HAP-1 (cell line): ENCODE measurements at places on chromosomes 5 and 9.

GRCh38 chr5:57566914-57567313 is 84.3 kb upstream of the ACTBL2 start:
- no peak for DNase-seq

GRCh38 chr5:170338291-170338690 is 40.7 kb upstream of the LCP2 start:
- no peak for DNase-seq

DNA sequence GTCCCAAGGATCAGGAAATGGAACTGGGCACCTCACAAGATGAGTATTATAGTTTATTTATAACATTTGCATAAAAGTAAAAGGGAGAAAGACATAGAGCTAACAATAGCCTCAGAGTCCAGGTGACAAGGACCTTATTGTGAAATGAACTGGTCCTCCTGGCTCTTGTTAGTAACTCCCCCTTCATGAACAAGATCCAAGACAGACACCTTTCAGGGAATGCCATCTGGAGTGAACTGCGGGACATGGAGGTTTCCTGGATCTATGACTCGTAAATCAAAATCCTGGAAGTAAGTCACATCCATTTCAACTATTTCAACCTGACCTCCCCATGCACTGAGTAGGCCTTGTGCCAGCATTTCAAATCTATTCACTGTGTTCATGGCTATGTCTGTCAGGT is 129.5 kb upstream of the GAS1 start:
- no peak for DNase-seq

DNA sequence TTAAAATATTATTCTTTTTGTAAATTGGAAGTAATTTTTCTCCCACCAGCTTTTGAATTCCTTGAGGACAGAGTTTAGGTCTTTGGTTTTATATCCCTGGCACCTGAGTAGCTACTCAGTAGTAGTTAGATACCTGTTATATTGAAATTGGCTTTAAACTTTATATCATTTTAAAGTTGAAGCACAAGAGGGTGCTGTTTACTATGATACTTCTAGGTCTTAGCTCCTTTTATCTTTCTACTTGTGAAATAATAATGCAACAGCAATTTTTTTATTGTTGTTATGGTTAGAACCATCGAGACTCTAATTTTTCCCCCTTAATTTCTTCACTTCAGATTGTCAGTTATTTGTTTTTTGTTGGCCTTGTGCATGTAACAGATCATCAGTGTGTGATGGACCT is 46.3 kb downstream of the AP3S1 start:
- DNase-seq: no peak

- DNase-seq: no peak
These were observed 262.9 kb upstream of the DMAC1 start for GRCh38 chr9:8062459-8062858.

GRCh38 chr9:106456581-106456980 is 406.4 kb upstream of the ZNF462 start:
- DNase-seq: no peak

GRCh38 chr9:87662808-87663528 is 63.0 kb upstream of the CTSL start:
- peak; percentile 57 for DNase-seq

- DNase-seq: peak; percentile 59
These were observed 51.0 kb downstream of the FKTN start for GRCh38 chr9:105608721-105609598.

DNA sequence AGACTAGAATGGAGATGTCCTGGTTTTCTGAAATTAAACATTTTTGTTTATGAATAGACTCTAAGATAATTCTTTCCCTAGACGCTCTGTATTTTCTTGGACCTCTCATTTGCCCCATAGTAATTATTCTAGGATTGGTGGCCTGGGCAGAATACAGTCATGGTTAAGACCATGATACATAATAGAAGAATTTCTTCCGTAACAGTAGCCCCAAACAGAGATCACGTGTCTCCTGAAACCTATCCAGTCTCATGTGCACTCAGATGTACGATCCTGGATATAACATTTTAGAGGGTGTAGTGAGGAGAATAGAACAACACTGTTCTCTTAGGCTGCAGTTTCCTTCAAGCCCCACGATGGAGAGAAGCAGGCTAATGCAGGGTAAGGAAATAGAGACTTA is 22.3 kb downstream of the PCDHAC2 start:
- DNase-seq: no peak

DNA sequence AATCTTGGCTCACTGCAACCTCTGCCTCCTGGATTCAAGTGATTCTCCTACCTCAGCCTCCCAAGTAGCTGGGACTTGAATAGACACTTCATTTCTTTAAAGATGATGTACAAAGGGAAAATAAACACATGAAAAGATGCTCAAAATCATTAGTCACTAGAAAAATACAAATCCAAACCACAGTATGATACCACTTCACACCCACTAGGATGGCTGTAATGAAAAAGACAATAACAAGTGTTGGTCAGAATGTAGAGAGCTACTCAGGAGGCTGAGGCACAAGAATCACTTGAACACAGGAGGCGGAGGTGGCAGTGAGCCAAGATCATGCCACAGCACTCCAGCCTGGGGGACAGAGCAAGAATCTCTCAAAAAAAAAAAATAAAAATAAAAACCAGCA is 13.0 kb downstream of the F2RL2 start:
- no peak for DNase-seq

DNA sequence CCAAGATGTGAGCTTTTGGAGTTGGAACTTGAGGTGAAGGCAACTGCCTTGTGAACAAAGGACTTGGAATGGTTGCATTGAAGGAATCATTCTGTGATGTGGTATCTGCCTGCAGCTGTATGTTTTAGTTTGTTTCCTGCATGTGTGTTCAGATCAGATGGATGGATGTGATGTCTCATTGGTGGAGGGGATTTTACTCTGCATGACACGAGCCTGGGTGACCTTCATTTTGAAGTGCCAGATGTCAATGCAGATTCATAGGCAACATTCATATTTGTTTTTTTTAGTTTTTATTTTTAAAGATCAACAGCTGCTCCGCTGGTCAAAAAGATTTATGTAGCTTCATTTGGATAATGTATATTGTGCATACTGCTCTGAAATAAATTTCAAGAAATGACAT is 13.5 kb downstream of the FBXL7 start:
- DNase-seq: no peak

- no peak for DNase-seq
These were observed 4.7 kb downstream of the ERCC6L2 start for GRCh38 chr9:95880021-95880690.

DNA sequence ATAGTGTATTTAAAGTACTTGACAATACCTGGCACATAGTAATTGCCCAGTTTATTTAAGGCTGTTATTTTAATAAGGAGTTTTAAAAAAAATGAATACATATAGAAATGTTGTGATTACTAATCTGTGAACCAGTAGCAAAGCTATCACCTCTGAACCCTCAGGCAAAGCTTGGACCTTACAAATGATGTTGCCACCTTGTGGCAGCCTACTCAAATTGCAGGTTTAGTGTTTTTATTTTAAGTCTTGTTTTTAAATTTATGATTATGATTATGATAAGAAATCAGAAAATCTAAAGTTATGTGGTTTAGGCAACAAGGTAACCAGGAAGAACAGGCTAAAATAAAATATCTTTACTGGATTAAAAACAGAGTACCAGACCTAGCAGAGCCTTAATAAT is 35.8 kb downstream of the PPARGC1B start:
- DNase-seq: no peak

DNA sequence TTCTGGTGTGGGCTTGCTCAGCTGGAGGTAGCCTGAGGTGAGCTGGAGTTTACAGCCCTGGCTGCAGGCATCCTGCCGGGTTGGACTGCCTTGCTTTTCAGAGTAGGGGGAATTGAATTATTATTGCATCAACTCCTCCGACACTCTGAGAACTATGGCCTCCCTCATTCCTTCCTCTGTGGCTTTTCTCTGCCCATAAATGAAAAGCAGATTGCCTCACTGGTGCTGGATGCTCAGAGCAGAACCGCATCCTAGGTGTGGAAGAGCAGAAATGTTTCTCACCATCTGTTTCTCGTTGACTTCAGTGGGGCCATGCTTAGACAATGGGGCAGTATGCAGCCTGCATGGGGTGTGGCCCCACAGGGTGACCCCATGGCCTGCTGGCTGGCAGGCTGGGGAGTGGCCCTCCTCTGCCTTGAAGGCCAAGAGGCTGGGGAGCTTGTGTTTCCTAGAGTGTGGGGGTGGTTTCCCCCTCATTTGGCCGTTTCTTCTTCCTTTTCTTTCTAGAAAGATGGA is 27.3 kb upstream of the TGFBI start:
- no peak for DNase-seq

DNA sequence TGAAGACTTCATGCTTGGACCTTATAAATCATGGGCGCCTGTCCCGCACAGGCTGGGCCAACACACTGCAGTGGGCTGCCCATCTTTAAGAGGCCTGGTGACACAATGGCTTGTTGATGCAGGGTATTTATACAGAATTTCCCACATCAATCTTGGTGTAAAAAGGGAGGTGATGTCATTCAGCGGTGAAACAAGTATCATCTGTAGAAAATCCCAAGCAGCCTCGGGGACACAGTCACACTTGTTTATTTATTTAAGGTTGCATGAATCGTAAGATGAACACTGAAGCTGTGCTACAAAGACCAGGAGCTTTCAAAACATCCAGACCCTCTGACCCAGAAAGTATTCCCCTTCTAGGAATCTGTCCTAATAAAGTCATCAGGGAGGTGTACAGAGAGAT is 40.5 kb downstream of the SMIM23 start:
- no peak for DNase-seq

DNA sequence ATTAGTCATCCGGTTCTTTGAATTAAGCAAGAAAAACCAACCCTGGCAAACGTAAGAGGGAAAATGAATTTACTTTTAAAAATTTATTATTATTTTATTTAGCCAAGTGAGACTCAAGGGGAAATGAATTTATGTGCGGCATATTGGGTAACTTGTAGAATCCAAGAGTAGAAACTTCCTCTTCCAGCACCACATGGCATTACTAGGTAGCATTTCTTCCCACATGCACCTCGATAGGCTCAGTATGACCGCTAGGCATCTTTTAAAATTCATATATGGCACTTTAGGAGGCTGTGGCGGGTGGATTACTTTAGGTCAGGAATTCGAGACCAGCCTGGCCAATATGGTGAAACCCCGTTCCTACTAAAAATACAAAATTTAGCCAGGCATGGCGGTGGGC is 17.6 kb upstream of the MYO10 start:
- no peak for DNase-seq

DNA sequence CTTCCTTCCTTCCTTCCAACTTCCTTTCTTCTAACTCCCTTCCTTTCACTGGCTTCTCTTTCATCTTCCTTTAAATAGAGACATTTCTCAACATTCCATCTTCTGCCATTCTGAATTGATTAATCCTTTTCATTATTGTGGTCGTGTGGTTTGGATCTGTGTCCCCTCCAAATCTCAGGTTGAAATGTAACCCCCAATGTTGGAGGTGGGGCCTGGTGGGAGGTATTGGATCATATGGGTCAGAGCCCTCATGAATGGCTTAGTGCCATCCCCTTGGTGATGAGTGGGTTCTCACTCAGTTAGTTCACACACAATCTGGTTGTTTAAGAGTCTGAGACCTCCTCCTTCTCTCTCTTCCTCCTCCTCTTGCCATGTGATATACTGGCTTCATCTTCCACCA is 130.9 kb upstream of the SV2C start:
- DNase-seq: no peak

DNA sequence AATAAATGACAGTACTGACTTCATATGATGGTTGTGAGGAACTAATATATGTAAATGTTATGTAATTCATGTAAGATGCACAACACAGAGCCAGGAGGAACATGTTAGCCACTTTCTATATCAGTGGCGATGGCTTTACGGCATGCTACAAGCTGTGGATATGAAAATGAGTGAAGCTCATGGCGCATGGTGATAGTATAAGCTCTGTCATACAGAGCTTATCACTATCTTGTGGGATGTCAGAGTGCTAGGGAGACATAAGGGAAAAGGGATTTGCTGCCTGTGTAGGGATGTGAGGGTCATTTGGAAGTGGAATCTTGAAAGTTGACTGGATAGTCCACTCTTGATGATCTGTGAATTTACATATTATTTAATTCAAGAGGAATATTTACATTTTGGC is 13.6 kb downstream of the CPEB4 start:
- DNase-seq: no peak

GRCh38 chr5:5585751-5586341 is 163.4 kb downstream of the ICE1 start:
- DNase-seq: no peak

GRCh38 chr9:115923410-115923809 is 230.2 kb upstream of the PAPPA start:
- DNase-seq: no peak

- no peak for DNase-seq
These were observed 125.8 kb upstream of the SLC44A1 start for GRCh38 chr9:105118636-105119035.

- DNase-seq: no peak
These were observed 87.1 kb upstream of the FAM174A start for GRCh38 chr5:100448111-100448528.

DNA sequence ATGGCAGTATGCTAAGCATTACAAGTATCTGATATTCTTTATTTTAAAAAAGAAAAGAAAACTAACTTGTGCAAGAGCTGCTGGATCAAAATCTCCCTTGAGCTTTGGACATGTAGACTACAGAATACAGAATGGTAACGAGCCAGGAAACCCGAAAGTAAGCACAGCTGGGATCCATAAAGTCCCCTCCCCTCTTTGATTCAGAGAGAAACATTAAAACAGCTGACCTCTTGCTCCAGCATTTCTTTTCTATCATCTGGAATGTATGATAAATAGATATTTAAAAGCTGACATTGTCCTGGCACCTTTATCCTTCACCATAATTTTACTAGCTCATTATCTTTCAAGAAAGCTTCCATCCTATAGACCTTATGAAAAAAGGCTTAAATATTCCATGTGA is 28.2 kb upstream of the LPAR1 start:
- no peak for DNase-seq

- no peak for DNase-seq
These were observed 27.1 kb upstream of the MGAT1 start for GRCh38 chr5:180829726-180830125.

GRCh38 chr9:35688558-35689541 is 875 bp downstream of the TPM2 start:
- no peak for DNase-seq

GRCh38 chr9:77719321-77719720 is 71.2 kb upstream of the GNA14 start:
- DNase-seq: no peak

DNA sequence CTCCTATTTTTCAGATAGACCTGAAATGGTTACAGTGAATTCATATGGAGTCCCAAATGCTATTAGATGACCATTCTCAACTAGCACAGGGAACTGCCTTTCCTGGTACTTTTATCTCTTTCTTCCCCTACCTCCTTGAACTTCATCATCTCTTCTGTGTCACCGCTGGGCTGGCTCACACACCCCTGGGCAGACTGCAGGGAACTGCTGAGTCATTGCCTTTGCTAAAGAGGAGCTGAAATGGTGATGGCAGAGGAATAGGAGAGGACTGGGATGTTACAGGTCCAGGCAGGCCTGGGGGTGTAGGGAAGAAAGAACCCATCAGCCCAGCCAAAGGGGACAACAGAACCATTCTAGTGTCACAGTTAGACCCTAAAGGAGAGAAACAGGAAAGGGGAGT is 322.3 kb downstream of the ASTN2 start:
- no peak for DNase-seq
